ENCODE measurements at places on chromosomes 2 and 18.

- DNase-seq: no peak
Measured at GRCh38 chr2:206764673-206765241, 371 bp downstream of the MDH1B start.

DNA sequence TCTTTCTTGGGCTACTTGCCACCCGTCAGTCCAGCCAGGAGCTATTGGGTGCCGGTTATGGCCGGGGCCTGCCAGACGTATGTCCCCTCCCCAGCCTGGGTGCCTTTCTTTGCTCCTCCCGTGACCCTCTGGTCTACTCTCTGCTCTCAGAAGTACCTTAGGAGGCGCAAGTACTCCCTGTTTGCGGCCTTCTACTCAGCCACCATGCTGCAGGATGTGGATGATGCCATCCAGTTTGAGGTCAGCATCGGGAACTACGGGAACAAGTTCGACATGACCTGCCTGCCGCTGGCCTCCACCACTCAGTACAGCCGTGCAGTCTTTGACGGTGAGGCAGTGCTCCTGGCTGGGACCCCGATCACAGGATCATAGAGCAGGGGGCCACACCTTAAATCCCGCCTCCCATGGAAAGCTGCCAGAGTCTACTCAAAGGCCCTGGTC, 99.5 kb downstream of the DYSF start:
- DNase-seq: no peak

DNA sequence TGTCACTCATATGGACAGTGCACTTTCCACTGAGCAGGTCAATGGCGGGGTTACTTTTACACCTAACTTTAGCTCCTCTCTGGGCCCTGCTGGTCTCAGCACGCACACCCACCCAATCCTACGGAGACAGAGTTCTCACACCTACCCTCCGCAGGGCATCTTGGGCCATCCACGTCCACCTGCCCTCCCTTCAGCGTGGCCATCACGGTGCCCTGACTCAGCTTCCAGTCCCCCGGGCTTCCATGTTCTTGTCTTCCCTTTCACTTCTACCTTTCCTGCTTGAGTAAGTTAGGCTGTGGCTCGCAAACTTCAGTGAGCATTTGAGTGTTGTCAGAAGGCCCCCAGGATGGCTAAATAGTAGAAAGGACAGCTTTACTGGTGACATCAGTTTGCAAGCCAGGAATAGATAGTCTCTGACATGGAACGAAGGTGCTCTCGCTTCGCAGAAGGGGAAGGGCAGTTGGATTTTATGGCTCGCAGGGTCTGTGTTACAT, 232.4 kb downstream of the SEPTIN10 start:
- DNase-seq: no peak

DNA sequence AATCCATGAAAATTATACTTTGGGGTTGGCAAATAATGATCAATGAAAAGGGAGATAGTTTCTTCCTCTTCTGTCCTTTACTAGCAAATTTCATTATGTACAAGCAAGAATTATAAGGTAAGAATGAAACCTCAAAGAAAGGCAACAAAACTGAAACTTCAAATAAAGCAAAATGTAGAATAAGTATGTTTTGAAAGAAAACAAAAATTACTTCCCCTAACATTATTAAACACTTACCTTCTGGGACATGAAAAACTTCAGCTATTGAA, 29.4 kb downstream of the THADA start:
- no peak for DNase-seq

DNA sequence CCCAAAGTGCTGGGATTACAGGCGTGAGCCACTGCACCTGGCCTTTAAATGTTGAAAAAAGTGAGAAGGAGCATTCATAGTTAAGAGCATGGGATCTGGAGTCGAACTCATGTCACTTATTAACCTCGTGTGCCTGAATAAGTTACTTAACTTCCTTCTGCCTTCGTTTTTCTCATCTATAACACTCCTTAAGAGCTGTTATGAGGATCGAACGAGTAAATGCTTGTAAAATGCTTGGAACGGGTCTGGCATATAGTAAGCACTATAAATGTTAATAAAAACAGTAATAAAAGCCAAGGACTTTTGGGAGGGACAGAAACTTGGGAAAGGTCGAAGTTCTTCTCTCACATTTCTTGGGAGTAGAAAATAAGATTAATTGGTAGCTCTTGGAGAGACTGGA, 40.8 kb downstream of the RAB10 start:
- DNase-seq: no peak

DNA sequence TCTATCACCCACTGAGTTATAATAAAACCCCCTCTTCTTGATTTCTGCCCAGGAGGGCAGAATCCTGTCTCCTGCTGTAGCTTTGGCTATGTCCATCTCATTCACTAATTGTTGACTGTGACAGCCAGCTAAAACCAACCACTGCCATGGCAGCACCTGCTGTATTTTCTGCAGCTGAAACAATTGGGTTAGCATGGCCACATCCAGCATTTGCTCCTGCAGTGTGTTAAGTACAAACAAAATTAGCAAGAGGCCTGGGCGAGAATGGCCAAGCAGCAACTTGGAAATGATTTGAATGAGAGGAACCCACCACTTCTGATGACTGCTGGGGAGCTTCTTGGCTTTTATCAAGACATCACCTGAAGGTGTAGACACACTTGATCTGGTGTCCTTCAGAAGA, 89.4 kb upstream of the LRRTM1 start:
- no peak for DNase-seq

DNA sequence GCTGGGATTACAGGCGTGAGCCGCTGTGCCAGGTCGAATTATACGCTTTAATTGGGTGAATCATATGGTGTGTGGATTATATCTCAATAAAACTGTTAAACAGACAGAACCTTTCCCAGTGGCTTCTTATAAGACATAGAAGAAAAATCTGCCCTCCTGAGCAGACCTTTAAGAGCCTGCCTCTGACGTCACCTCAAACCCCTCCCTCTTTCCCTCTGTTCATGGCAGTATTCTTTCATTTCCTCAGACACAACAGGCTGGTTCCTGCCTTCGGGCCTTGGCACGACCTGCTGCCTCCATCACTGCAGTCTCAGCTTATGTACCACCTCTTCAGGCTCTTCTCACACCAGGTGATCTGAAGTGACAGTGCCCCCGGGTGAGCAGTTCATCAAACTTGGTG, 14.0 kb upstream of the PDIA6 start:
- DNase-seq: no peak

DNA sequence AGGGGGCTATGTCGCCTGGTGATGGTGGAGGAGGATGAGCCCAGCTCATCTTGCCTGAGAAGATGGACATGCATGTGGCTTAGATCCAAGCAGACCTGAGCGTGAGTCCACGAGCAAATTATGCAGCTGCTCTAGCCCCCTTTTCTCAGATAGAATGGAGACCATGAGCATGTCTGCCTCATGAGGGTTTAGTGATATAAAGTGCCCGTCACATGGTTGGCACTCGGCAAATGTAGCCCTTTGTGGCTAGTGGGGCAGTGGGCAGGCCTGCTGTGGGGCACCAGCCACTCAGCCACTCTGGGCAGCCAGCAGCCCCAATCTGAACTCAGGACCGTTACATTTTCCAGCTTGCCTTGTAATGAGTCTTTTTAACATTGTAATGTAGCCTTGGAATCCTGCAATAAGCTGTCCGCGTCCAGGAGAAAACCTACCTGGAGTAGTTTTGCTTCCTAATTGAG, 92.1 kb upstream of the HS6ST1 start:
- no peak for DNase-seq

- DNase-seq: no peak
Measured at GRCh38 chr18:59426855-59427254, 67.8 kb upstream of the LMAN1 start.

DNA sequence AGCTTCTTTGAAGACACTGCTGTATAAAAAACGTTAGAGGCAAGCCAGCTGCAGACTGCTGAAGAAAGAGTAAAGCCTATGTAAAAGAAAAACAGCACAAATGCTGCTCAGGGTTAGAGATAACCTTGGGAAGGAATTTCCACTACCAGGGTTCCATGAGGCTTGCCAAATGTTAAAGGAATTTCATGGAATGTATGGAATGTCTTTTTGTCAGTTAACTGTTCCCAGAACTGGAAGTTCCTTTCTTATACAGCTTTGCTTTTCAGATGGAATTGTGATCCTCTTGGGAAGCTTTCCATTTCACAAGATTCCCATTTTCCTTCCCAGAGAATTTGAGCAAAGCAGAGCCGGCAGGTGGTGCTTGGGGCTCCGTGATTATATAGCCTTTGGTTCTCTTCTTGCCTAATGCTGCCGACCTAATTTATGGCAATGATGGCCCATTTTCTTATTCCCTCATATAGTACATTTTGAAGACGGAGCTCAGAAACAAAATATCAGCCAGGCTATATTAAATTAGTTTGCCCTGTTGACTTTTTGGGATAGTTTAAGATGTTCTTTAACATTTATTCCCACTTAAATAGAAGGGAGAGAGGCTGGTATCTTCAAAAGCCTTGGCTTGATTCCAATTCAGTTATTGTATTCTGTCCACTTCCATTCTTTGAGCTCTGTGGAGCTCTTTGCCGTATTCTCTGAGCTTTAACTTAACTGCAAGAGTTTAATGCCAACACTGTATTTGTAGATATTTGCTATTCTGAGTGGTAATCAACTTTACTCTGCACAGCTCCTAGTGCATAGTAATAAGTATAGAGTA, 162.3 kb downstream of the PHLPP1 start:
- peak; percentile 28 for DNase-seq

GRCh38 chr2:193703411-193703810, 1508.7 kb upstream of the TMEFF2 start:
- DNase-seq: no peak

GRCh38 chr18:12934454-12935071, 13.2 kb upstream of the SEH1L start:
- DNase-seq: peak; percentile 42

Data from AG09309 (cell line).